Colonic mucosa (tissue), 4 donors: ENCODE measurements at places on chromosomes 6 and 20. TPM values are rescaled to one million over a fixed set of nuclear protein-coding genes. Genes with fewer than 3 reads are reported as not detected.

GRCh38 chr20:17533396-17533795, 2.2 kb upstream of the BFSP1 start:
- H3K27ac ChIP-seq = no peak overlapping the region
- H3K36me3 ChIP-seq = no peaks in the 10 kb centered on the region
- DNase-seq = peak; percentile 46
- H3K4me3 ChIP-seq = no peak overlapping the region
- H3K27me3 ChIP-seq = no peaks in the 10 kb centered on the region

DNA sequence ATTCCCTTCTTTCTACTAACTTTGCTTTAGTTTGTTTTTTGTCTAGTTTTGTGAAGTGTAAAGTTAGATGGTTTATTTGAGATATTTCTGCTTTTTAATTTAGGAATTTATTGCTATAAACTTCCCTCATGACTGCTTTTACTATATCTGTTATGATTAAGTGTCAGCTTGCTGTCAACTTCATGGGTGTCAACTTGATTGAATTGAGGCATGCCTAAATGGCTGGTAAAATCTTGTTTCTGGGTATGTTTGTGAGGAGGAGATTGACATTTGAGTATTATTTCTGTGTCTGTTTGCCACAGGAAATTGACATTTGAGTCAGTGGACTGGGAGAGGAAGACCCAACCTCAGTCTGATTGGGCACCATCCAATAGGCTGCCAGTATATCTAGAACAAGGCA, 1147.0 kb upstream of the EYS start:
- no peak overlapping the region for H3K27ac ChIP-seq
- H3K4me3 ChIP-seq = no peak overlapping the region
- no peaks in the 10 kb centered on the region for H3K36me3 ChIP-seq
- no peaks in the 10 kb centered on the region for H3K4me1 ChIP-seq

- H3K36me3 ChIP-seq = no peaks in the 10 kb centered on the region
- no peak overlapping the region for H3K27ac ChIP-seq
- no peak overlapping the region for H3K4me3 ChIP-seq
- no peaks in the 10 kb centered on the region for H3K27me3 ChIP-seq
- no peak for DNase-seq
- no peaks in the 10 kb centered on the region for H3K4me1 ChIP-seq
Observed at GRCh38 chr6:1933292-1933691, 312.1 kb downstream of the GMDS start.

GRCh38 chr20:58667975-58668374, 16.9 kb downstream of the STX16 start:
- no peaks in the 10 kb centered on the region for H3K4me1 ChIP-seq
- no peaks in the 10 kb centered on the region for H3K27me3 ChIP-seq
- no peak overlapping the region for H3K4me3 ChIP-seq
- H3K27ac ChIP-seq = no peak overlapping the region
- no peaks in the 10 kb centered on the region for H3K36me3 ChIP-seq

BPIFB4 gene
- total RNA-seq = not detected

RNF39 gene
- total RNA-seq = 0.93 TPM

AURKA gene
- total RNA-seq = 25.6 TPM

CRISP2 gene
- not detected for total RNA-seq
